COLO829 (cell line): ENCODE measurements at places on chromosomes 2 and 18.

DNA sequence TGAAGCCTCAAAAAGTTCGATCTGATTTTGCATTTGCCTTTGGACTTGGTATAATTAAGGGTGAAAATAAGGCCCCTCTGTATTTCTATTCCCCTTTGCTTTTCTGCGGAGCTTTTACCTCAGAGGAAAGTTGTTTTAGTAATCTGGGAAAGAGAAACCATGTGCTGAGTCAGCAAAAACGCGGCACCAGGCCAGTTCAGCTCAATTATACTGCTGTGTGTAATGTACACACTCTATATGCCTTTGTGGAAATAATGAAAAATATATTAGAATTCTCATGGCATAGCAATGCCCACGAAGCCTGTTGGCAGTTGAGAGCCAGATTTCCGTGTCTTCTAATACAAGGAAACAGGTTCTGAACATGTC lies 161.9 kb upstream of the SIX2 start:
- no peak for DNase-seq

- no peak for DNase-seq
These were observed 828.0 kb downstream of the SLC4A3 start for GRCh38 chr2:220455351-220455990.

DNA sequence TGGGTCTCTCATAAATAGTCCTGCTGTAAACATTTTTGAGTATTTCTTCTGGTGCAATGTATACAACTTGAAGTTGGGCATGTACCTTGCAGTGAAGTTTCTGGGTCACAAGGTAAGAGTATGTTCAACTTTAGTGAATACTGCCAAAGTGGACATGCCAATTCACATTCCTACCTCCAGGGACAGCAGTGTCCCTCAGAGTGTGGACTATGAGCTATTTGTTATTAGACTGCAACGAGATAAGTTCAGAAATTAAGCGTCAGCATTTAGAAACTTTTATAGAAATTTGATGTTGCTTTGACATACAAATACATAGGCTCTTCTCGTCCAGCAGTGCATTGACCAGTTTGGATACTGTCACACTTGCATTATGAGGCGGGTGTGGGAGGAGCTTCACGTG lies 7.2 kb upstream of the ACKR3 start:
- DNase-seq = peak; percentile 51

DNA sequence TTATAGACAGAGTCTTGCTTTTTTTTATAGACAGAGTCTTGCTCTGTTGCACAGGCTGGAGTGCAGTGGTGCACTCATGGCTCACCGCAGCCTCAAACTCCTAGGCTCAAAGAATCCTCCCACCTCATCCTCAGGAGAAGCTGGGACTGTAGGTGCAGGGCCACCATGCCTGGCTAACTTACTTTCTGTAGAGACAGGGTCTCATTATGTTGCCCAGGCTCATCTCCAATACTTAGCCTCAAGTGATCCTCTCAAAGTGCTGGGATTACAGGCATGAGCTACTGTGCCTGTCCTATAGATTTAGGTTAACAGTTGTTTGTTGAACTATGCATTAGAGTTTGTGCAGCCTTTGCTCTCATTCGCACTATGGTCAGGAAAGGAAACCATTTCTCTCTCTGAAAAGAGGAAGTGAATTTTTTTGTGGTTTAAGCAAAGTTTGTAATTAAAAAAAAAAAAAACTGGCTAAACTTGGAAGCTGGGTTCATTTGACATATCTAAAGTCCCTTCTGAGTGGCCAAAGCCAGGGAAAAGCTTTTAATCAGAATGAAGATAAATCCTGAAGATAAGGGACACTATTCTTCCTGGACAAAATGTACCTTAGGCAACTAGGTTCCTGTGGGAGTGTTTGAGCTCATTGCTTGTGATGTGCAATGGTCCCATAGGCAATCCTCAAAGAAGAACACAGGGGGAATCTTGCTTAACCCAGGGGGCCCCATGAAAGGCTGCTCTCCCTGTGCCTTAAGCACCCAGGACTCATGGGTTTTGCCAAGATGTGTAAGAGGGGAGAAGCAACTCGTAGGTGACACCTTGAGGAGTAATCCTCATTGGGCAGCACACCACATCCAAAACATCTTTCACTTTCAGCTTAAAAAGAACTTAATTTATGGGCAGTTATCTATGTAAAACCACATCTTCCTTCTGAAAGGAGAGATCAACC lies 201.7 kb downstream of the MREG start:
- DNase-seq = no peak

DNA sequence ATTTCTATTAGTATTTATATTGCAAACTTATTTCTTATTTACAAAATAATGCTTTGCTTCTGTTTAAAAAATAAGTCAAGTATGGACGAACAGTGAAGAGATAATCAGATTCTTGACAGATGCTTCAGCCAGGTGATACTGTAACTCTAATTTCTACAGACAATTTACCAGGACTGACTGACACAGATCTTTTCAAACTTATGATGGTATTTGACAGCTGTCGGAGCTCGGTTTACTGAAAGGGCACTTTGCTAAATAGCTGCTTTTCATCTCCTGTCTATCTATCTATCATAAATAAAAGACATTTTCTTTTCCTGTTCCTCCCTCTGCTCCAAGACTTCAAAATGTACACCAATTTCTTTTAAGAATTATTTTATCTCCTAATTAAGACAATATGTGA lies 422.5 kb upstream of the SLC8A1 start:
- DNase-seq = no peak

DNA sequence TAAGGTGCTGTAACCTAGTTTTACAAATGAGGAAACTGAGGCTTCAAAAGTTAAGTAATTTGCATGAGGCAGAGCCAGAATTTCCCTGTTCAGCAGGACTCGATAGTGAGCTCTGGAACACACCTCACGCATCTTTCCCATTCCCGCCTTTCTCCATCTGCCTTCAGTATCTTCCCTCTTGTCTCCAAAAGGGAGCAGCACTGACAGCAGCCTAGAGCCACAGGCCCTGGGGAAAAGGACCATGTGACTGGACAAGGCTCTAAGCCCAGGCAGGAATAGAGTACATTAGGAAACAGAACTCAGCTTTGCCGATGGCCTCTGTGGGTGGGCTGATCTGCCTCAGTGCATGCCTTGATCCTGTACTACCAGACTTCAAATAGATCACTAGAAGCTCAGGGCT lies 21.5 kb downstream of the GPR155 start:
- DNase-seq = peak; percentile 14

- DNase-seq = no peak
These were observed 13.5 kb upstream of the CNDP2 start for GRCh38 chr18:74482697-74483096.

GRCh38 chr2:40148334-40148733 lies 303.6 kb downstream of the SLC8A1 start:
- DNase-seq = no peak

- peak; percentile 71 for DNase-seq
These were observed 1.3 kb upstream of the FAP start for GRCh38 chr2:162244541-162245031.

GRCh38 chr2:105409717-105410116 lies 10.9 kb upstream of the FHL2 start:
- DNase-seq = peak; percentile 89
